ENCODE measurements at places on chromosomes 3 and 15.

GRCh38 chr3:101384426-101384825, 64.1 kb upstream of the IMPG2 start:
- DNase-seq: no peak

DNA sequence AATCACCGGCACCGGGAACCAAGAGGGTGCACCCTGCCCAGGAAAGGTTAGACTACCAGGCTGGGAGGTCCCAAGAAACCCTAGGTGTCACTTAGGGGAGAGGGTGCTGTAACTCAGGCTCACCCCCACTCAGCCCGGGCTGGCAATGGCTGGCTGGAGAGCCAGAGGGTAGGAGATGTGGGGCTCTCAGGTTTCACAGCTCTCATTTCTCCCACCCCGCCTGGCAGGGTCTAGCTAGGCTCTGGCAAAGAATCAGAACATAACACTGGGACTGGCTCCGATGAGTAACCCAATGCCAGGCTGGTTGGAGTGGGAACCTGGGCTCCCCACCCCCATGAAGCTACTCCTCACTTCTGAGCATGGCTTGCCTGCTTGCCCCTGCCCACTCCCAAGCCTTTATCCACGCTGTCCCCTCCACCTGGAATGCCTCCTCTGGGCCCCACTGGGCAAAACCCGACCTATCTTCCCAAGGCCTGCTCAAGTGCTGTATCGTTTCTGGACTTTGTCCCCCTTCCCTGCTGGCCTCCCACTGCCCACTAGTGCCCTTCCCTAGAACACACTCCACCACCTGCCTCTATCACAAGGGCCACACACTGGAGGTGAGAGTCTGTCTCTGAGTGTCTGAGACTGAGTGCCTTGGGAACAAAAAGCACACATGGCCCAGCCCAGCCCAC, 2.0 kb downstream of the CIB2 start:
- no peak for DNase-seq

DNA sequence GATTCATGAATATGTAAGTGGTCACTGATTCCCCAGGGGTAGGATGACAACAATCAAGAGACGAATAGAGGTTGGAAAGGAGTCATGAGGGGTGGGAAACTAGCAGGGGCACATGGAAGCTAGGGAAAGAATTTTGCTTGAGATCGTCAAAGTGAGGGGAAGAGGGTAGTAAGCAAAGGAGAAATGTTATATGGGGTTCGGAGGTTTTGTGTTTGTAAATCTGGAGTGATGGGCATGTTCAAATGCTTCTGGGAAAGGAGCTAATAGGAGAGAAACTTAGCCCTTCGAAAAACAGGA, 7.9 kb downstream of the RPL14 start:
- no peak for DNase-seq

DNA sequence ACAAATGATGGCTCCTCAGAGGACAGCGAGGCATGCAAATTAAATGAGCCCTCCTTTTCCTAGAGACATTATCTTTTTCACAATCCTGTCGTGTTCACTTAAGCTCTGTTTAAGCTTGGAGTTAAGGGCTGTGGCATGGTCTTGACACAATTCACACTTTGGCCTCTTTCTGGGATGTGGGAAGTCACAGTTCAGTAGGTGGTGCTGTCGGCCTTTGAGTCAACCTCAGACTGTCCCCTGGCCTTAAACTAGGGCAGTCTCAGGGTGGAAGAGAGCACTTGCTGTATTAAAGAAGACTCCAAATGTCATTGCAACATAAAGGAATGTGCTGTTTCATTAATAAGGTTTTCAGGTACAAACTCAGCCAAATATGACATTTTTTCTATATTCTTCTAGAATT, 351.0 kb downstream of the MCTP2 start:
- DNase-seq: no peak

DNA sequence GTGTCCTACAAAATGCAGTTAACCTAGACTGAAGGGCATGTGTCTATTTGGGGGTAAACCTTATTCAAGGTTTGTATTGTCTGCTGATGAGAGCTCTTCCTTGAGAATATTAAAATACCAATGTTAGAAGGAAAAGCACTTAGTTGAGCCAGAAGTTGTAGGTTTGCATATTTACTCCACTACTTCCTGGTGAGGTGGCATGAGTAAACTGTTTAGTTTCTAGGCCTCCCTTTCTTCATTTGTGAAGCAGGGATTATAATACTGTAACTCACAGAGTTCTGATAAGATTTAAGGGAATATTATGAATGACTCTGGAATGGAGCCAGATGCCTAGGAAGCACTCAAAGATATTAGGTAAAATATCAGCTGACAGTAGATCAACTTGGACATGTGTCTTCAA, 46.7 kb downstream of the CD200R1L start:
- no peak for DNase-seq

GRCh38 chr15:74829486-74829885, 3.1 kb downstream of the CPLX3 start:
- DNase-seq: no peak

DNA sequence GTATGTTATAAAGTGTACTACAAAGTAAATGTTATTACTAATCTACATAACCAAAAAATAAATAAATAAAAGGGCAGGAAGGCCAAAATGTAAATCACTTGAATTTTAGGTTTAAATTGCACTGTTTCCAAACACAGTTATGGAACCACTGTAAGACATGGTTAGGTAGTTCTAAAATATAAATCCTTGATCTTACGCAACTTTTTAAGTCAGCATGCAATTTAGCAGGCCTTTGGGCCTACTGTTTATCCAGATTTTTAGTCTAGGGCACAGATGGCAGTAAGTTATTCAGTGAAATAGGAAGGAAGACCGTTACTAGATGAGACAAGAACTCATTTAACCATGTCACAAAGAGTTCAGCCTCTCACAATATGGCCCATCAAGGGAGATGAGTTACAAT, 187.4 kb upstream of the SLC2A2 start:
- no peak for DNase-seq

- DNase-seq: no peak
Measured at GRCh38 chr3:45056608-45057301, 30.7 kb downstream of the CLEC3B start.

- DNase-seq: no peak
Measured at GRCh38 chr15:79773128-79773527, 123.7 kb downstream of the MTHFS start.

DNA sequence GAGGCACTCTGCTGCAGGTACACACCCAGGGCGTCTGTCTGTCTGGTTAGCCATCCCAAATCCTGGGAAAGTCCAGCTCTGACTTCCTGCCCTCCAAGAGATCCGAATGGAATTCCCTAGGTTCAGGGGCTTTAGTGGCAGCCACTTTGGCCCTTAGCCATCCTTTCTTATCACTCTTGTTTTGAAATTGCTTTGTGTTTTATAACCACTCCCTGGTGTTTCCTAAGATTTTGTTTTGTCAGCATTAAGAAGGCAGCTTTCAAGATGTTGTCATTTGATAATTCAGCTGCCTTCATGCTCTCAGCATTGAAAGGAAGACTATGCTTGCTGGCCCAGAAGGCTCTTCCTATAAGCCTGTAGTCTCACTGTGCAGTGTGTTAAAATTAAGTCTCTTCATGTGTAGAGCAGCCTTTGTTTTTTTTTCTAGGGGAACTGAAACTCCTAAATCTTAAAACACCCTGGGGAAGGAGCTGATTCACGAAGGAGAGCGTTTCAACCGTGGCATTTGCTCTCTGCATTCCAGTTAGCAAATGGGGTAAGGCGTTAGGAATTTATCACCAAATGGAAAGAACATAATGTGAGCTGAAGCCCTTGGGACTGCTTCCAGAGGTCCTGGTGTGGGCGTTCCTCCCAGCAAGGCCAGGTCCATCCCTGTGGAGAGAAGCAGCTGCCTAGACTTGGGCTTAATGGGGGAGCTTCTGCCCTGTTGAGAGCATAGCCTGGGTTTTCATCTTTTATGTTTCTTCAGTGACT, 14.2 kb upstream of the CLEC3B start:
- DNase-seq: no peak

GRCh38 chr3:71640331-71640983, 56.9 kb upstream of the FOXP1 start:
- DNase-seq: no peak

- peak; percentile 42 for DNase-seq
Measured at GRCh38 chr15:94258246-94258645, 26.9 kb downstream of the MCTP2 start.

DNA sequence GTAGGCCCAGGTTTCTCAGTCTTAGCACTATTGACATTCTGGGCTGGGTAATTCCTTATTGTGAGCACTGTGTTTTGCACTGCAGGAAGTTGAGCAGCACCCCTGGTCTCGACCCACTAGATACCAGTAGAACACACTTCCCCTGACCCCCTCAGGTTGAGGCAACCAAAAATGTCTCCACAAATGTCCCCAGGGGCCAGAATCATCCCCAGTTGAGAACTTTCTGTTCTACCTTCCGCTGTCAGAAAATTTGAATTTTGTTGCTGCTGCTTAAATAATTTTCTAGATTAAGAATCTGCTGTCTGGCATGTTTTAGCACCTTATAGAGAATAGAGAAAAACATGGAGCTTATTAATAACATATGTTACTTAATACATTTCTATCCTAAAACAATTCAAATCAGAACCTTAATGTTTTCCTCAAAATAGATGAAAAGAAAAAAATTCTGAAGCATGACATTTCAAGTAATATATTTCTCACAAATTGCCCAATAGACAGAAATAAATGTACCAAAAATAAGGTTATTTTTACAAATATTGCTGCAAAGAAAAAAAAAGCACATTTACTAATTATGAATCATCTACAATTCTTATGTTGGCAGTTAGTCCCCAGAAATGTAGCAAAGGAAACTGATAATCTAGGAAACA, 13.2 kb upstream of the THRB start:
- DNase-seq: no peak

DNA sequence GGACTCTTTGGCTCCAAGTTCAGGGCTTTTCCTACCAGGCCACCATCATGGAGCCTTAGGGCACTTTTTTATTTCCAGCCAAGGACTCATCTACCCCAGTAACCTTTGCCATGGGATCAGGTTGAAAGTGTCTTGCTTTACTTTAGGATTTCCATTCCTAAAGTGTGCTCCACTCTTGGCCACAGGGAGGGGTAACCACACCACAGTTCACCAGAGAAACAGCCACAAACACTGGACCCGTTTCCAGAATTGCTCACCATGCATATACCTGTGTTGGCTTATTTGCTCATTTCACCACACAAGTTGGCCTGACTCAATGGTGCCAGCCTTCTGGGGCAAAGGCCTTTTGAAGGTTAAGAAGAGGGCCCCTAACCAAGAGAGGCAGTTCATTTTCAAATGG, 70.6 kb upstream of the RAD18 start:
- DNase-seq: no peak

Data from CD4-positive, alpha-beta T cell treated with Interleukin-4 for 1 hour (primary cell).